ENCODE measurements at places on chromosomes 12 and 14.

DNA sequence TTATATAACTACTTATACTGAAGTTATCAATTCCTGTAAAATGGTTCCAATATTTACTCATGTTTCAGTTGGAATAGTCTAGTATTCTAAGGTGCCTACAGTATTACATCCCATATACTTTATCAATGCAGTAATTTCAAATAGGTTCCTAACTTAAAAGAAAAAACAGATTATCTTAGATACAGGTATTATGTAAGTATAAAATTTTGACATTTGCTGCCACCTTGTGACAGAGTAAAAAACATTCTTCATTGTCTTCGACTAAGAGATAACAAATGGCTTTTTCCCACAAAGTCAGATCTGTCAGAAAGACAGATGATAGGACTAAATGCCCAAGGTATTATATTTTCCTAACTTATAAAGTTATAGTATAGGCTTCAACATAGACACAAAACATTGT is 78.7 kb downstream of the TXNDC16 start:
- no peak for DNase-seq

GRCh38 chr14:92453691-92454090 is 59.9 kb upstream of the RIN3 start:
- DNase-seq = no peak

DNA sequence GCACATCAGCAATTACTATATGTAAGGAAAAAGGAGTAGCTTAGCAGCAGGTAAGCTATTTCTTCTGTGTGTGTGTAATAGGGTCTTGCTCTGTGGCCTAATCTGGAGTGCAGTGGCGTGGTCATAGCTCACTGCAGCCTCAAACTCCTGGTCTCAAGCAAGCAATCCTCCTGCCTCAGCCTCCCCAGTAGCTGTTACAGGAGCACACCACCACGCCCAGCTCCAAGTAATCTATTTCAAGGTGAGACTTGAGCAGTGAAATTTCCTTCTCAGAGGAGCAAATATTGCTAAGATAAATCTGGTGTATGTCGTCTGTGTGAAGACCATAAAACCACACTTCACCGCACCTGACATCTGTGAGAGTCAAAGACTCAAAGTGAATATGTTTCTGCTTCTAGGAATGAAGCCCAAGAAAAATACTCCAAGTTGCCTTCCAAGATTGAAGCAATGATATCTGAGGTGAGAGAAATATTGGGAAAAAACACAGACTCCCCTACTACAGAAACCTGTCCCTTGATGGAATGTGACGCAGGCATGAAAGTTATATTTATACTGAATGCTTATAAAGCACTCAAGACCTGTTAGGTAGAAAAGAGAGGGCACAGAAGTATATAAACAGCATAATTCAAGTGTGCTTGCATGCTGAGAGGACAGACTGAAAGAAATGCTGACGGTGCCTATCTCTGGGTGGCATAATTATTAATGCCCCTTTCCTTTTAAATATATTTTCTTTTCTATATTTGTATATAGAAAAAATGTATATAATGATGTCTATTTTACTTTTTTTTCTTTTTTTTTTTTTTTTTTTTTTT is 2.5 kb upstream of the SELPLG start:
- no peak for DNase-seq

DNA sequence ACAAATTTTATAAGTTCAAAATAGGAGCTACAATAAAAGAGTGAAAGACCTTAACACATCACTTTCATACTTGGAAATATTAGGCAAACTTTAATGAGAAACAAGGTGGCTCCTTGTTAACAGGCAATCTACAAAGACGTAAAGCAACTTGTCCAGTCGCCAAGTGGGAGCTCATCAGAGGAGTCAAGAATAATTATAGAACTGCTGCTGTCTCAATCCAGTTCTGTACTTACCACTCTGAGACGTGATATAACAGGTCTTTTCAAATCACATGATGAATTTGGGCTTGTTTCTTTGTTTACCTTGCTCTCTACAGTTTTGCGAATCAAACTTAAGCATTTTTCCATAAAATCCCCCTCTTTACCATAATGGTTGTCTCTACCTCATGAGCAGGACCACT is 3.6 kb downstream of the YBX3 start:
- DNase-seq = no peak

GRCh38 chr14:29990993-29991392 is 63.3 kb upstream of the PRKD1 start:
- no peak for DNase-seq

- DNase-seq = no peak
Measured at GRCh38 chr12:51484119-51484518, 59.5 kb downstream of the SLC4A8 start.

DNA sequence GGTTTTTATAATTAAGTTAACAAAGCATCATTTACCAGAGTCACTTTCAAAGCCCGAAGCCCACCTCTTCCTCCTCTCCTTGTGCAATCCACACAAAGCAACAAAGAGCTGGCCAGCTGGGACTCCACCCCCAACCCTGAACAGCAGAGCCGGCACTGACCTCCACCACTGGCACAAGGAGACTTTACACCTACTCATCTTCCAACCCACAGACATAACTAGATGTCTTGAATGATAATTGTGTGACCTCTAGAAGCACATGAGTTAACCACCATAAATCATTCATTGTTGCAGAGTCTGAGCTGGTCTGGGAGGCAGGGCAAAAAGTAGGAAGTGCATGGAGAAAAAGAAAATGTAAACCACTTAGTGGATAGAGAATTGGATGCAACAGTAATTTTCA is 72.2 kb downstream of the ST8SIA1 start:
- no peak for DNase-seq

DNA sequence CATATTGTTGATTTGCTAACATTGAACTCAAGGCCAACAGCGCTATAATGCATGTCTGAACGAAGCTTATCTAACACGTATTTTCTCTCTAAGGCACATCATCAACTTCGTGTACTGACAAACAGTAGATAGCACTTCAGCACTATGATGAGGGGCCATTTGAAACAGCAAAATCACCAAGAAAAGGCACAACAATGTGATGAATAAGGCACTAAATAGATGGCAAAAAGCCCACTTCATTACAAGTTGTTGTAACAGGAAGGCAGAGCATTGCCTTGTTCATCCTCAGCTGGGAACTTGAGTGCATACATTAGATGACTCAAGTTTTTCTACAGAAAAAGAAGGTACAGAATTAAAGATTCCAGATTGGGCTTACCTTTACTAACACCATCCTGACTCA is 75.2 kb downstream of the LIN7A start:
- DNase-seq = no peak

DNA sequence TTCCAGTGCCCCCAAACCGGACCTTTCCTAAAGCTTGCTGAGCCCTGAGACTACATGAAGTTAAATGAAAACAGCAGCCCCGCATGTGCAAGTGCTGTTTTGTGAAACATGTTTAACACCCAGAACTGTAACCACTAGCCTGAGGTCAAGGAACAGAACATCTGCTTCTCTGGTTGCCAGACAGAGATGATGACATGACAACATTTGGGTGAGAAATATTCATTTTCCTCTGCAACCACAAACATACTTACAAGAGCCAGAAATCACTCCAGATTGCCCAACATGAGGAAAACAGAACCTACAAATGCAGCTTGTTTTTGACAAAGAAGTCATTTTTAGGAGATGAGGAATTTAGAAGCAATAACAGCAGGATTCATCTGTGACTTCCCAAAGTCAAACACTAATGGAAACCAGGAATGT is 110.4 kb downstream of the BCAT1 start:
- no peak for DNase-seq

GRCh38 chr12:111453071-111453989 is 47.6 kb downstream of the SH2B3 start:
- no peak for DNase-seq

- no peak for DNase-seq
Measured at GRCh38 chr14:102015045-102015685, 50.8 kb downstream of the DYNC1H1 start.

DNA sequence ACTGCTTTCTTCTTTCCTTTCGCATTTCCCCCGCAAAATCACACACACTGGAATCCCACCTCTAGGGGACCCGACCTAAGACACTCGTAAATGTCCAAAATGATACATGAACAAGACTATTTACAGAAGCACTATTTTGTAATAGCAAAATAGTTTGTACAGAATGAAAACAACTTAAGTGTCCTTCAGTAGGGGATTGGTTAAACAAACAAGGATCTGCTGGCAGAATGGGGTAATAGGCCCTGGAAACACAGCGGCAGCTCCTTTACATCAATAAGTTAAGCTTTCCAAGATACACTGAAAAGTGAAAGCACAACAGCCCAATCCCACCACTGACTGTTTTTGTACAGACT is 48.8 kb downstream of the LTBP2 start:
- no peak for DNase-seq

DNA sequence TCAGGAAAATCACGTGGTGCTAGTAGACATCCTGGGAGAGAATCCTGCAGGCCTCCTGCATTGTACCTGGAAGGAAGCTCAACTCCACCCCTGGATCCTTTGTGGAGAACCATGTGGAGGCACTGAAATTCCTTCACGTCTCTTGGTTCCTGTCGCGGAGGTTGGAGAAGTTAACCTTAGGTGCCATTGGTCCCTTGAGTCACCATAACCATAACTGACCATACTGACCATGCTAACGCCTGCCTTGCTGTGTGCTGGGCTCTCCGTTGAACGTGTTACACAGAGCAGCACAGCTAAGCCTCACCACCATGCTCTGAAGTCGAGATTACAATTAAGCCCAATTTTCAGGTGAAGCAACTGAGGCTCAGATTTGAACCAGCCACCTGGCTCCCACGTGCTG is 18.6 kb downstream of the C14orf132 start:
- DNase-seq = no peak
